ENCODE measurements at places on chromosomes 7 and 10. TPM values are rescaled to one million over a fixed set of nuclear protein-coding genes. Genes with fewer than 3 reads are reported as not detected.

WEE2 gene
- total RNA-seq, result 0.12 TPM

THSD7A gene
- not detected for total RNA-seq

FIS1 gene
- 138 TPM for total RNA-seq

- no peak for DNase-seq
These were observed 201.6 kb downstream of the SEMA3D start for GRCh38 chr7:84985073-84985784.

GRCh38 chr7:43694399-43694748 is 34.9 kb downstream of the COA1 start:
- no peak for DNase-seq

TSPAN15 gene
- total RNA-seq, result 1.6 TPM

GRCh38 chr10:118332948-118333710 is 9.0 kb downstream of the FAM204A start:
- no peak for DNase-seq

C10orf105 gene
- total RNA-seq, result 0.32 TPM

DNA sequence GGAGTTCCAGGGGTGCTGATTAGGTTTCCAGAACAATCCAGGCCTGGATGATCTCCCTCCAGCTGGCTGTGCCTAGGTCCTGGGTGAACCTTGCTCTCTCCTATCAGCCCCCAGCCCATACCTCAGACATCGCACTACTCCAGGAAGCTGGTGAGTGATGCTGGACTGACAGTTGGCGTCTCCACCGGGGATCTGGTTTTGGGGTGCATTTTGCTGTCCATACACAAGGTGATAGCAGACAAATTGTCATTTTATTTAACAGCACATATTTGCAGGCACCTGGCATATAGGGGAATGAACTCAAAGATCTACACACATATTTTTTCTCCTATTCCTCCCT is 601.2 kb downstream of the LRMDA start:
- no peak for DNase-seq

CALHM1 gene
- not detected for total RNA-seq

- DNase-seq, result no peak
These were observed 1.9 kb downstream of the AUTS2 start for GRCh38 chr7:69599955-69600709.

DNA sequence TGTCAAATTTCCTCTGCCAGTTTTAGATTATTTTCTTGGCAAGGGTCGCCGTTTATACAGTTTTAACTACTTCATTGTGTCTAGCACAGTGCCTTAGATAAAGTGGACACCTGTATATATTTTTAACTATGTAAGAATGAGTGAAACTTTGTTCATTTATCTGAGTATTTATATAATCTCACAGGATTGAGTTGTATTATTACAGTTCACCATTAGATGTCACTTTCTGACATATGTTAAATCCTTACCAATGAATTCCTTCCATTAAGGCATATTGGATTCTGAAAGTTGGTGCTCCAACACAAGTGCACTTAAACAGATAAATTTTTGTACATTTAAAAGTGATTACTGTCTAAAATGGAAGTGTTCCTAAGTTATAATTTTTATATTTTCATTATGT is 43.0 kb downstream of the ZMYND11 start:
- no peak for DNase-seq

GRCh38 chr7:23955145-23955544 is 245.1 kb downstream of the STK31 start:
- no peak for DNase-seq

- no peak for DNase-seq
These were observed 20.5 kb downstream of the CCSER2 start for GRCh38 chr10:84348860-84349259.

Data from activated T-helper 1 cell treated with anti-CD3 and anti-CD28 coated beads, Interleukin-12 subunit alpha, Interleukin-12 subunit beta, Interleukin-2, Interleukin-4 antibody, amounts not matched to agents 30 ng/mL and 10 ng/mL and 1 ng/mL, durations not matched to agents 14 hours and 24 hours and 36 hours (primary cell).